ENCODE measurements at places on chromosomes 7 and 10.

GRCh38 chr10:124715439-124715838, 28.7 kb downstream of the FAM53B start:
- DNase-seq: no peak

DNA sequence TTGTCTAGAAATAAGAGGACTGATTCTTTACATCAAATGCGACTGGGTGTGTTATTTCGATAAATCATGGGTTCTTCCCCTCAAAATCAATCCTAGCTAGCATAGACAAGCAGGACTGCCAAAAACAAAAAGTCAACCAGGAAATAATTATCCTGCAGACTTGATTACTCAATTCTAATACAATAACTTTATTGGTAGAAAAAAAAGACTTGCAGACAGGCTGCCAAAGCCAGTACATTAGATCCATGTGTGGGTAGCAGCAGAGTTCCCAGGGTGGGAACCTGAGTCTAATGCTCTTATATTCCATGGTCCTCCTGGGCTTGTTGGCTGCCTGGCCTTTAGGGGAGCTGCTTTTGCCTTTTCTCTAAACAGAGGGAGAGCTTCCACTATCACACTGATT, 7.8 kb downstream of the AFAP1L2 start:
- no peak for DNase-seq

DNA sequence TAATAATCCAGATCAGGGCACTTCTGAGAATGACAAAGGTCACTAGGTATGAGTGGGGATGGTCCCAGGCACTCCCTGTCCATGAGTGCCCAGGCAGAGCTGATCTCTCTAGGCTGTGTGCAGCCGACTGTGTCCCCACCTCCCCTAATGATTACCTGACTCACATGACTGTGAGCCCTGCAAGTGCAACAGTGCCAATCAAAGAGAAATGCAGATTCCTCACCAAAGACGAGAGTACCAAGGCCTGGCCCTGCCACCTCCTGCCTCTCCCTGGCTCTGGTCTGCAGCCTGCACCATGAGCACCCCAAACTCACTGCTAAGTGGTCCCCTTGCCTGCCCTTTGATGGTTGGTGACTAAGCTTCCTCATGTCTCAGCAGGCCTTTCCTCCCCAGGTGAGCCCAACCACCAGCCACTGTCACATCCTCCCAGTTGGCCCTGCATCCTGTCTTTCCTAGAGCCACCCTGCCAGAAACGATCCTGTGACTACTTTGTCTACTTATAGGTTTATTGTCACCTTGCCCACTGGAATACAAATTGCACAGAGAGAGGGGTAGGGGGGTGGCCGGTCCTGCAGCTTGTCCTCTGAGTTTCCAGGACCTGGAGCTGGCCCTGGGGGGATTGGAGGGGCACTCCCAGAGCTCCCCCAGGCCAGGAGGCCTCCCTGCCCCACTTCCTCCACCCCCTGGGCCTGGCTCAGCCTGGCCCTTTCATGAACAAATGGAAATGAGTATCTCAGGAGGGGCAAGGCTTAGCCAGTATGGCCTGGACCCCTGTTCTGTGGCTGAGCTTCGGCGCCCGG, 22.4 kb upstream of the GDF10 start:
- no peak for DNase-seq

DNA sequence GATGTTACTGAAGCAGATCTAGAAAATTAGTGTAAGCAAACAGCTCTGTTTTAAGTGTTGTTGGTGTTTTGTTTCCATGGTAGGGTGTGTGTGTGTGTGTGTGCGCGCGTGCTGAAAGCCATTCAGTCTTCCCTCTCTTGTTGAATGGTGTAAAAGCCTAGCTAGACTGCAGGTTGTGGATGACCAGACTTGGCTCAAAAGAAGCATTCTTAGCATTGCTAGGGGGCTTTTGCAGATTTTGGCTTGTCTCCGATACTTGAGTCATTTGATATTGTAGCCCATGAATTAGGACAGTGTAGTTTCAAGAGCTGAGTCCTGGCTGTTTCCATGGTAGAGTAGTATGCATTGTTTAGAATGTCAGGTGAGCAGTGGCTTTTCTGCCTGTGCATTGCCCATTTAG, 99.1 kb downstream of the SND1 start:
- peak; percentile 60 for DNase-seq

- no peak for DNase-seq
These were observed 123.4 kb downstream of the HTR7 start for GRCh38 chr10:90734415-90734814.

GRCh38 chr7:100065452-100066186, 15.9 kb downstream of the ZNF3 start:
- DNase-seq: peak; percentile 91

DNA sequence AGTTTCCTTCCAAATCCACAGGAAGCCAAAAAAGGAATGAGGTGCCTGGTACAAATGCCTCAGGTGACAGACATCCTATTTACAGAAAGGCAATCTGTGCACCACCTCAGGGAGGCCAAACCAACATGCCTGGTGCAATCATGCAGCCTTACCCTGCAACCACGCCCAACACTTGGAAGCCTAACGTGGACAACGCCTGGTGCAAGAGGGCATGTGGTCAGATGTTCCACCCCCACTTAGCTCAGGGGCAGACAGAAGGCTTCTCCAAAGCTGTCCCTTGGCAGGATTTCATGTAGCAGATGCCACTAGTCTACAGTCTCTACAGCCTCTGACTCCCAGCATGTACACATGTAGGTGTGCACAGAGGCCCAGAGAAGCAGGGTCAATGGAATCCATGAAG, 89.5 kb downstream of the KCNMA1 start:
- DNase-seq: no peak

DNA sequence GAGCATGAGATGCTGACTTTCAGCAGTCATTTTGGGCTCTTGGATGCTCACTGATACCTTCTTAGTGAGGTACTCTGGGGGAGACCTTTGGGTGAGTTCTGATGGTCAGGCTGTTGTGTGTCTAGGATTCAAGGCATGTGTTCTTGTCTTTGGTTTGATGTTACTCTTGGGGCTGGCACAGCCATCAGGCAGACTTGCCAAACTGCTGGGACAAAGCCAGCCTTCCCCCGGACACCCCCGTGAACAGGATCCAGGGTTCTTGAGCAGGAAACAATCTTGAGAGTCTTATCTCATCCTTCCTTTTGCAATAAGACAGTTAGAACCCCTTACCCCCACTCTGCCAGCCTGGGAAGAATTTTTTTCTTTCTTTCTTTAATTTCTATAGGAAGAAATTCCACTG, 42.2 kb downstream of the SUFU start:
- no peak for DNase-seq

GRCh38 chr10:66931340-66931948, 5.6 kb downstream of the LRRTM3 start:
- DNase-seq: peak; percentile 85

- DNase-seq: peak; percentile 47
These were observed 72.9 kb upstream of the ARMC3 start for GRCh38 chr10:22854935-22855421.

GRCh38 chr7:4725850-4726450, 43.9 kb downstream of the FOXK1 start:
- DNase-seq: no peak

DNA sequence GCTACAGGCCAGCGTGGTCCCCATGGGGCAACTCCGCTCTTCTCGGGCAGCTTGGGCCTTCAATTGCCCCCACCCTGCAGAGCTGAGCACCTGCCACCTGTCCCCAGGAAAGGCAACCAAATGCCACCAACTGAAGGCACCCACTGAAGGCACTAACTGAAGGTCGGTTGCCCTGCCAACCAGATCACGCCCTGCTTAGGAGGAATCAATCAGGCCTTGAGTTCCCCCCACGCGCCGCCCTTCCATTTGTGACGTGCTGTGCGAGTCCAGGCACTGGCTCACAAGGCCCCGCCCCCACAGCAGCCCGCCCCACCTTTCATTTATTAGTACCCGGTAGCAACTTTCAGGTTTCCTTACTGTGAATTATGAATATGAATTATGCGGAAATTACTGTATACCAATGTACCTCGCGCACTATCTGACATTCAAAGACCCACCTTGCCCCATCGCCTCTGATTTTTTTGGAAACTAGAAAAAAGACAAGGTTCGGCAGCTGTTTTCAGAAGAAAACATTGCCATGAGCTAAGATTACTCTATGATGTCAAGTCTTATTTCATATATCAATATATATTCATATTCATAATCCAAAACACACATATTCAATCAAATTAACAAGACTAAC, 83.6 kb upstream of the ABI1 start:
- DNase-seq: no peak

- no peak for DNase-seq
These were observed 237.4 kb upstream of the AUTS2 start for GRCh38 chr7:69360913-69361312.

GRCh38 chr7:35871856-35872255, 71.0 kb downstream of the SEPTIN7 start:
- no peak for DNase-seq

- peak; percentile 97 for DNase-seq
These were observed 302.4 kb upstream of the NFE2L3 start for GRCh38 chr7:25849500-25850184.

DNA sequence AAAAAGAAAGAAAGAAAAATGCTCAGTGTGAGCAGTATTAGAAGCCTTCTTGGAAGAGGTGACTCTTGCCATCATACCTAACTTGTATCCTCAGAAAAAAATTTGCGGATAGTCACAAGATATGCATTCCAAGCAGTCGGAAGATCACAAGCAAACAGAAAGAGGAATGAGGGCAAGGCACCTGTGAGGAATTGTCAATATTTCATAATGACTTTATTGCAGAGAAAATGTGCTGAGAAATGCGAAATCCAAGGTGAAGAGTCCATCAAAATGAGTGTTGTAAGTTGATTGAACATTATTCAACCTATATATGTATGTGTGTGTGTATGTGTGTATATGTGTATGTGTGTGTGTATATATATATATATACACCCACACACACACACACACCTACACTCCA, 1624.7 kb upstream of the LRRTM3 start:
- DNase-seq: no peak

- DNase-seq: no peak
These were observed 60.9 kb downstream of the STK17A start for GRCh38 chr7:43643846-43644245.

DNA sequence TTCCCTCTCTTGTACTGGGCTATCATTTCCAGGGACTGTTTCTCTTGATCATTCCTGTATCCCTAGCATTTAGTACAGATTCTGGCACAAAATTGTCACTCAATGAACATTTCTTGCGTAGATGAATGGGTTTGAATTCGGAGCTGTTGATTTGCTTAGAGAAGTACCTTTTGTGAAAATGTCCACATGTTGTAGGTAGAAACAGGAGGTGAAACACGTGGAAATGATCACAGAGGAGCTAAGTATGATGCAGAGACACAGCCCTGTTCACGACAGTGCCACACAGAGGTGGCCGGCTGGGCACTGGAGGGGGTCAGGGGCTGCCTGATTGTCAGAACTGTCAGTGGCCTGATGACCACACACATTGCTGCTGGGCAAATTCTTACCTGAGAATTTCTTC, 196.1 kb upstream of the PRKCQ start:
- DNase-seq: no peak

GRCh38 chr10:129971381-129972144, 7.5 kb upstream of the EBF3 start:
- DNase-seq: peak; percentile 15

- peak; percentile 86 for DNase-seq
These were observed 1.2 kb upstream of the NAMPT start for GRCh38 chr7:106285855-106286492.

- peak; percentile 66 for DNase-seq
These were observed 244.4 kb downstream of the RPS24 start for GRCh38 chr10:78278058-78278404.

DNA sequence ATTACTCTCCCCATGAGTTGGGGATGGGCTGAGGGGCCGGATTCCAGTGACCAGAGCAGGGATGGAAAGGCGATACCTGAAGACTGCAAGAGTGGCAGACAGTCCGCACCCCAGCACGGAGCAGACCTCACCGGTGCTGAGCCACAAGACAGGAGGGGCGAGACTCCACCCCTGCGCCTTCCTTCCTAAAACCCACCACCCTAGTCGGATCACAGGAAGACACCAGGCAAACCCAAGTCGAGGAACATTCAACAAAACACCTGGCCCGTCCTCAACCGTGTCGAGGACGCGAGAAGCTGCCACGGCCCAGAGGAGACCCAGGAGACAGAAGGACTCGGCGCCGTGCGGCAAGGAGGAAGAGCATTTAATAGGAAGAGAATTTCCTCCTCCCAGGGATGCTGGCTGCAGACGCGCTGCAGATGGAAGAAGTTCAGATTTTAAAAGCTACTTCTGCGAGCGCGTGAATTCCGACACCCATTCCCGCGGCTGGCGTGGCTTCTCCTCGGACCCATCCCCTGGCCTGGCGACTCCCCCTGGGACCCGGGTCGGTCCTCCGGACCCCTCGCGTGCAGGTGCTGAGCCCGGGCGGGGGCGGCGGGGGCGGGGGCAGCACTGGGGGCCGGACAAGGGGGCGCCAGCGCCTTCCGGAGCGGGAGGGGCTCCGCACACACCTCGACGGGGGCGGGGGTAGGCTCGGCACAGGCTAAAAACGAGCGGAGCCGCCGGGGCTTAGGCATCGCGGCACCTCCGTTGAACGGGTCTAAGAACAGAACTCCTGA, 563 bp upstream of the UTF1 start:
- DNase-seq: no peak

DNA sequence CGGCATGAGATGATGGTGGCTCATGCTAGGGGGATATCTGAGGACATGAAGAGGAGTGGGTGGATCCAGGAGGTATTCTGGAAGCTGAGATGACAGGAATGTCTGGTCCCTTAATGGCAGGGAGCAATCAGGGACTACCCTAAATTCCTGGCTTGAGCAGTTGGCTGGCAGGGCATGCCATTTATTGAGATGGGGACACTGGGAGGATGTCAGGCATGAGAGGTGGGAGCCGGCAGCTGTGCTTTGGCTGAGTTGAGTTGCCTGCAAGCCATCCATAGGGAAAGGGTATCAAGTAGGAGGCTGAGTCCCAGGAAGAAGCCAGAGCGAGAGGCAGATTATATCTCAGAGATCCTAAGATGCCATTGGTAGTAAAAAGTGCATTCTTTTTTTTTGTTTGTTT, 69.6 kb downstream of the COL26A1 start:
- DNase-seq: no peak

DNA sequence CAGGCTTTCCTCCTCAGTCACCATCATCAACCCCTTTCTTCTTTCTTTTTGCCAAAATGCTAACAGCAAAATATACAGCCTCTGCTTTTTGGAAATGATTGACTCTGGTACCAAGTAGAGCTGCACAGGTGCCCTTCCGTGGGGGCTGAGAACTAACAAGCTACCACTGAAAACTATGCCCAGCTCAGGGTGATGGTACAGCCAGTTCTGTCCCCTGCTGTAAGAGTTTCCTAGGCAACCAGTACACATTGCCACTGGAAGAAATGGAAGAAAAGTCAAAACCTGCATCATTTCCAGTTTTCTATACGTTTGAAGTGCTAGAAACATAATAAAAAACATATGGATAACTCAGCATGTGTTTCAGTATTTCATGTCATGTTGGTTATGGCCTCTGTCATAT, 297.5 kb downstream of the PRKG1 start:
- DNase-seq: no peak

- DNase-seq: no peak
These were observed 349.7 kb downstream of the AUTS2 start for GRCh38 chr7:69947998-69948397.

- DNase-seq: no peak
These were observed 12.9 kb downstream of the HSPB1 start for GRCh38 chr7:76315364-76315763.
